ENCODE measurements at places on chromosomes 4 and X. TPM values are rescaled to one million over a fixed set of nuclear protein-coding genes. Genes with fewer than 3 reads are reported as not detected.

- H3K27ac ChIP-seq = no peak overlapping the region
- no peaks in the 10 kb centered on the region for H3K4me1 ChIP-seq
- no peak overlapping the region for H3K4me3 ChIP-seq
- H3K27me3 ChIP-seq = no peaks in the 10 kb centered on the region
- H3K36me3 ChIP-seq = no peaks in the 10 kb centered on the region
Measured at GRCh38 chr4:54930226-54930625, 195.2 kb downstream of the KDR start.

DNA sequence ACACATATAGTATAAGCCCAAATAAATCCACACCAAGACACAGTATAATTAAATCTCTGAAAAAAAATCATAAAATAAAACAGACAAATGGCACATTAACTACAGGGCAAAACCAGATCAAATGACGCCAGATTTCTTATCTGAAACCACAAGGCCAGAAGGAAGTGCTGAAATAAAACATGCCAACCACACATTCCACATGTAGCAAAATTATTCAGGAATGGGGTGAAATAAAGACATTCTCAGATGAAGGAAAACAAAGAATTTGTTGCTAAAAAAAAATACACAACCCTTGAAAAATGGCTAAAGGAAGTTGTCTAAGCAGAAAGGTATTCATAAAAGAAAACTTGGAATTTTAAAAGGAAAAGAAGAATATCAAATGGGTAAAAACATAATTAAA, 4.5 kb upstream of the DCAF12L1 start:
- H3K36me3 ChIP-seq = no peaks in the 10 kb centered on the region
- H3K4me1 ChIP-seq = no peaks in the 10 kb centered on the region
- no peak for DNase-seq
- no peak overlapping the region for H3K27ac ChIP-seq

GRCh38 chrX:103002576-103002975, 61.4 kb downstream of the BEX1 start:
- H3K27ac ChIP-seq = no peak overlapping the region
- H3K4me3 ChIP-seq = no peak overlapping the region
- H3K36me3 ChIP-seq = no peaks in the 10 kb centered on the region
- H3K27me3 ChIP-seq = no peaks in the 10 kb centered on the region
- no peak for DNase-seq

DNA sequence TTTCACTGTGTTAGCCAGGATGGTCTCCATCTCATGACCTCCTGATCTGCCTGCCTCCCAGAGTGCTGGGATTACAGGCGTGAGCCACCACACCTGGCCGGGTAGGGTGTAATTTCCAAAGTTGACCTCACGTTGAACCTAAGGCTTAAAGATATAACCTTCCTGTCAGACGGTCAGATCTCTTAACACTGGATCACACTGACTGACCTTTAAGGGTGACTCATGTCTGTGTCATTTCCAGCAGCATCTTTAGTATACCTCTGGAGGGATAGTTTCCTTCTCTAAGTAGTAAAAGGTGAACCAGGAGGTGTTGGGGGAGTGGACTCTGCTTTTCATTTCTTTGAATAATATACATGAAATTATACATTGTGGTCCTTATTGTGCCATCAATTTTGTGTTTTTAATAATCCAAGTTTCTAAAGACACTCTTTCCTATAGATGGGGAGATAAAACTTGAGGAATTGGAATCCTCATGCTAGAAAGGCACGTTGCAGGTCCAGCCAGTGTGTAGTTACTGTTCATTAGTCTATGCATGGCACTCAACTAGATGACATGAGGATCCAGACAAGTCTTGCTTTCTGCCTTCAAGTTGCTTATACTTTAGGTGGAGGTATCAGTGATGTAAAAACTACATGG, 45.7 kb downstream of the ARHGAP10 start:
- no peak for DNase-seq
- H3K27me3 ChIP-seq = no peaks in the 10 kb centered on the region
- no peaks in the 10 kb centered on the region for H3K36me3 ChIP-seq
- H3K27ac ChIP-seq = no peak overlapping the region
- no peaks in the 10 kb centered on the region for H3K4me1 ChIP-seq
- no peak overlapping the region for H3K4me3 ChIP-seq

ADH1A gene
- not detected for total RNA-seq

RAB41 gene
- not detected for total RNA-seq

NXF2B gene
- total RNA-seq = not detected

GCNA gene
- total RNA-seq = 0.48 TPM

TEC gene
- total RNA-seq = 1.7 TPM

Data from H9 (cell line).